H1 (cell line): ENCODE measurements at places on chromosomes 2 and 18. TPM values are rescaled to one million over a fixed set of nuclear protein-coding genes. Genes with fewer than 3 reads are reported as not detected.
A peak's percentile ranks its signal among the peaks of the same experiment; 100 is the strongest.

The AQP12B gene
- total RNA-seq: not detected in 2 replicates

The FAM237A gene
- total RNA-seq: not detected in 2 replicates

The ATRAID gene
- total RNA-seq: 103 and 109 TPM in 2 replicates

The GMCL1 gene
- total RNA-seq: 21.9 and 26.1 TPM in 2 replicates

The DNER gene
- total RNA-seq: 14.6 and 16.3 TPM in 2 replicates

The SCN2A gene
- total RNA-seq: 0.61 and 1.1 TPM in 2 replicates

GRCh38 chr2:61421611-61422010, 49.3 kb downstream of the USP34 start:
- no peak for DNase-seq
- peaks cover 8% of the 10 kb centered on the region; the same call in 1 of the 2 replicates for H3K4me1 ChIP-seq
- no peak overlapping the region for H3K4me3 ChIP-seq
- no peaks in the 10 kb centered on the region for H3K27me3 ChIP-seq
- no peak overlapping the region for H3K27ac ChIP-seq

GRCh38 chr2:146451972-146452371, 1392.9 kb upstream of the ACVR2A start:
- H3K4me3 ChIP-seq: no peak overlapping the region
- H3K27ac ChIP-seq: no peak overlapping the region
- no peaks in the 10 kb centered on the region for H3K36me3 ChIP-seq
- no peaks in the 10 kb centered on the region for H3K4me1 ChIP-seq
- H3K27me3 ChIP-seq: no peaks in the 10 kb centered on the region
- no peak for DNase-seq

DNA sequence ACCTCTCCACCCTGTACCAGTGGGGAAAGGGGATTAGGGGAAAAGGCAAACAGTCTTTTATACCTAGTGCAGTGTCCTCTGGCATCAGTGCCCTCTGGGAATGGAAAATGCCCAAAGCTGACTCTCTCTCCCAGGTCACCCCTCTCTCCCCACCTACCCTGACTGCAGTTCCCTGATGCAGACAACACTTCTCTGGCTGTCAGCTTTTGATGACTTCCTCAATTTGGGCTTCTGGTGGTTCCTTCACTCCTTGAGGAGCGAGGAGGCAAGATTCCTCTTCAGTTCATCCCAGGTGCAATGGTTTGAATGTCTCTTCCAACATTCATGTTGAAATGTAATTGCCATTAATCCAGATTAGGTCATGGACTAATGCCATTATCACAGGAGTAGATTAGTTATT, 19.7 kb upstream of the PPM1B start:
- no peak for DNase-seq
- no peaks in the 10 kb centered on the region for H3K27me3 ChIP-seq
- H3K4me3 ChIP-seq: no peak overlapping the region
- no peaks in the 10 kb centered on the region for H3K4me1 ChIP-seq
- H3K36me3 ChIP-seq: no peaks in the 10 kb centered on the region

- H3K27ac ChIP-seq: no peak overlapping the region
- H3K36me3 ChIP-seq: no peaks in the 10 kb centered on the region
- H3K4me3 ChIP-seq: peak overlapping the region; percentile 65
- H3K4me1 ChIP-seq: no peaks in the 10 kb centered on the region
These were observed 622 bp downstream of the LRP2 start for GRCh38 chr2:169361706-169362117.

DNA sequence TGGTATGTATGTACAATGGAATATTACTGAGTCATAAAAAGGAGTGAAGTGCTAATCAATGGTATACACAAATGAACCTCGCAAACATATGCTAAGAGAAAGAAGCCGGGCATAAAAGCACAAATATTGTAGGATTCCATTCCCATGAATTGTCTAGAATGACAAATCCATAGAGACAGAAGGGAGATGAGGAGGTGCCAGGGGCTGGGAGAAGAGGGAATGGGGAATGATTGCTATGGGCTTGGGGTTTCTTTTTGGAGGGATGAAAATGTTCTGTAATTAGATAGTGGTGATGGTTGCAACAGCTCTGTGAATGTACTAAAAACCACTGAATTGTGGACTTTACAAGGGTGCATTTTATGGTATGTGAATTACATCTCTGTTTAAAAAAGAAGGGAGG, 73.5 kb downstream of the GLI2 start:
- H3K4me1 ChIP-seq: no peaks in the 10 kb centered on the region
- H3K4me3 ChIP-seq: no peak overlapping the region
- H3K27ac ChIP-seq: no peak overlapping the region
- no peak for DNase-seq
- H3K36me3 ChIP-seq: peaks cover 11% of the 10 kb centered on the region
- H3K27me3 ChIP-seq: no peaks in the 10 kb centered on the region; the same call in 1 of the 2 replicates

DNA sequence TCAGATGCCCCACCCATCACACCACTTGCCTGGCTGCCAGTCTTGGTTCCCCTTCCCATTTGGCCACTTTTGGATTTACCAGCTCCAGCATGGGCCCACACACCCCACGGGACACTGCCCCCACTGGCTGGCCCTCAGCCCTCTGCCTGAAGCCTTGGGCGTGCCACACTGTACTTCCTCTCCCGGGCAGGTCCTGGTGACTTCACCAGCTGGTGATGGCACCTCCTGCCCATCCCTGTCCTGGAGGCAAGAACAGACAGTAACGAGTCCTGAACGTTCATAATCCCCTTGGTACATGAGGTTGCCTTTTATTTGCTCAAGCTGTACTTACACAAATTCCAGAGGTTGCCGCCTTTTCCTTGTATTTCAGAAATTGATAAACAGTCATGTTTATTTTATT, 81.1 kb downstream of the TMEM17 start:
- DNase-seq: no peak
- H3K27ac ChIP-seq: no peak overlapping the region
- H3K4me1 ChIP-seq: no peaks in the 10 kb centered on the region
- no peaks in the 10 kb centered on the region for H3K36me3 ChIP-seq

- H3K27me3 ChIP-seq: no peaks in the 10 kb centered on the region
- no peaks in the 10 kb centered on the region for H3K4me1 ChIP-seq
- DNase-seq: no peak
- no peak overlapping the region for H3K4me3 ChIP-seq
- H3K36me3 ChIP-seq: peaks cover 14% of the 10 kb centered on the region
- H3K27ac ChIP-seq: no peak overlapping the region
These were observed 8.5 kb downstream of the PDK1 start for GRCh38 chr2:172564376-172564775.

- no peak overlapping the region for H3K27ac ChIP-seq
- no peak overlapping the region for H3K4me3 ChIP-seq
- H3K27me3 ChIP-seq: peaks cover 16% of the 10 kb centered on the region
These were observed 18.4 kb upstream of the TCF7L1 start for GRCh38 chr2:85114586-85115330.

GRCh38 chr18:11739893-11740292, 50.8 kb downstream of the GNAL start:
- no peak overlapping the region for H3K27ac ChIP-seq
- H3K4me3 ChIP-seq: no peak overlapping the region
- H3K4me1 ChIP-seq: peaks cover 7% of the 10 kb centered on the region
- no peak for DNase-seq
